ENCODE measurements at places on chromosomes 3 and 15.
A peak's percentile ranks its signal among the peaks of the same experiment; 100 is the strongest.

- no peak for DNase-seq
Observed at GRCh38 chr15:101009176-101009575, 90.0 kb downstream of the LRRK1 start.

DNA sequence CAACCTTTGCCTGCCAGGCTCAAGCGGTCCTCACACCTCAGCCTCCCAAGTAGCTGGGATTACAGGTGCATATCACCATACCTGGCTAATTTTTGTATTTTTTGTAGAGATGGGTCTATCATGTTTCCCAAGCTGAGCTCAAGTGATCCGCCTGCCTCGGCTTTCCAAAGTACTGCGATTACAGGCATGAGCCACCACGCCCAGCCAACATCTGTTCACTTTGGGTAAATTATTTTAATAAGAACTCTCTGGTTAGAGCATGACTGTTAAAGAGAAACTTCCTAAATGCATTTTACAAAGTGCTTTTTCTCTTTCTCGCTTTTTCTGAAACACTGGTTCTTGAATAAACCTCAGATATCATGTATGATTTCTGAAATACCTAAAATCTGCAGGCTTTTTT, 172.5 kb downstream of the PTPRG start:
- no peak for DNase-seq

DNA sequence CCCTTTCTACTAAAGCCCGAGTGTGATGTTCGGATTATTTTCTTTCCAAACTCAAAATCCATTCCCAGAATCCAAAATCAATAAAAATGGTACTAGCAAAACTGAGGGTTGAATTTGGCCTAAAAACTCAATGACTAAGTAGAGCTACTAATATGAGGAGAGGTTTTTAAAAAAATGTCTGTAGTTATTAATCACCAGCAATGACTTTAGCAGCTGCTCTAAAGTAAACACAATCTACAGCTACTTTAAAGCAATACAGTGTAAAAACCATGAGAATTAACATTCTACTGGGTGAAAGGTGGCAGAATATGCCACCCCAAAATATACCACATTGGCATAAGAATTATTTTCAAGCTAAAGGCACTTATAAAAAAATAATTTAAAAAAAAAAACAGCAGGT, 23.5 kb downstream of the FHIT start:
- DNase-seq = no peak

- no peak for DNase-seq
Observed at GRCh38 chr3:168497183-168497582, 401.5 kb upstream of the GOLIM4 start.

GRCh38 chr3:11638495-11639358, 5.0 kb downstream of the VGLL4 start:
- DNase-seq = no peak

GRCh38 chr3:191244242-191244867, 45.3 kb downstream of the OSTN start:
- DNase-seq = no peak

DNA sequence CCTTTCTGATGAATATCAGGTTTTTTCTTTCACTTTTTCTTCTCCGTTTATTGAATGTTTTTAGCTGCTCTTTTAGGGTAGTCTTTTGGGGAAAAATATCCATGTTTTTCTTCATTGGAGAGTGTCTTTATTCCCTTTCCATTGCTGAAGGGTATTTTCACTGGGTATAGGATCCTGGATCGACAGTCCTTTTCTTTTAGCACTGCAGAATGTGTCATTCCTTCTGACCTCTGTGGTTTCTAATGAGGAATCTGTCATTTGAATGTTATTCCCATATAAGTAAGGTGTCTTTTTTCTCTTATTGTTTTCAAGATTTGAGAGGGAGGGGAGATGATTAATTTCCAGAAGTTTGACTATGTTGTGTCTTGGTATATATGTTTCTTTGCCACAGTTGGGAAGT, 96.8 kb downstream of the BBX start:
- DNase-seq = no peak

DNA sequence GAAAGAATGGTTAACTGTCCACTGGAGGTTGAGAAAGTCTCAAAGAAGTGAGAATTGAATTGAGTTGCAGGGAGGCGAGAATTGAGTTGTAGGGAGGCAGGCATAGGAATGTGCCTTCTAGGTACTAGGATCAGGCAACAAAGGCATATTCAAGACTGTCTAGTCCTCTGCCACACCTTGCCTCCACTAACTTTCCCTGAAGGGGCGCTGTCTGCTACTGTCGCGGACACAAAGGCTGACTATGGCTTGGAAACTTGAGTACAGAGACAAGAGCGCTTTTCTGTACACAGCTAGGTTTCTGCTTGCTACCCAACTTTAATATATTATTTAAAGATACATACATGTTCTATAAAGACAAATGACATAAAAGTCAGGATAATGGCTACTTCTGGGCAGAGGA, 10.4 kb upstream of the FBXL22 start:
- peak; percentile 35 for DNase-seq

- no peak for DNase-seq
Observed at GRCh38 chr3:134904241-134904771, 109.2 kb downstream of the EPHB1 start.
